ENCODE measurements at places on chromosomes 2 and 18.

DNA sequence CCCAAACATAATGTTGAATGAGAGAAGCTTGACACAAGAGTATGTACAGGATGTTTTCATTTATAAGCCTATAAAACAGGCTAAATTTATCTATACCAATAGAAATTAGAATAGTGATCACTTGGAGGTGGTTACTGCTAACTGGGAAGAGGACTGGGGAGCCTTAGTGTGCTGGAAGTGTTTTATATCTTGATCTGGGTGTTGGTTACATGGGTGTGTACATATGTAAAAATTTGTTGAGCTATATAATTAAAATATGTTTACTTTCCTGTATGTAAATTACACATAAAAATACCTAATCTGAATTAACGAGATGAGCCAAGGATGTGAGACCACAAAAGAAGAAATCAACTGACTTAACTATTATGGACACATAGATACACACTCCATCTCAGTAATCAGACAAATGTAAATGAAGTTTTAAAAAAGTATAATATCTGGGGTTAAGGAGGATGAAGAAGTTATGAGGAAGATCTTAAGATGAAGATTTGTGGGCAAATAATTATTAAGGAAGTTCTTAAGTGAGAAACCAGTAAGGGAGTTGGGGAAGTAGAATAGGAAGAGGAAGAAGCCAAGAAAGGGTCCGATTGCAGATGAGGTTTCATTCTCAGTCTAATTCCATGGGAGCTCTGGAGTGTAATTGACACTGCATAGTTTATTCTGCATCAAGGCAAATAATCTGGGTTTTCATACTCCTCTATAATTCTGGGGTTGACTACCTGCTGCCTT lies 32.3 kb upstream of the NABP1 start:
- DNase-seq, result no peak

DNA sequence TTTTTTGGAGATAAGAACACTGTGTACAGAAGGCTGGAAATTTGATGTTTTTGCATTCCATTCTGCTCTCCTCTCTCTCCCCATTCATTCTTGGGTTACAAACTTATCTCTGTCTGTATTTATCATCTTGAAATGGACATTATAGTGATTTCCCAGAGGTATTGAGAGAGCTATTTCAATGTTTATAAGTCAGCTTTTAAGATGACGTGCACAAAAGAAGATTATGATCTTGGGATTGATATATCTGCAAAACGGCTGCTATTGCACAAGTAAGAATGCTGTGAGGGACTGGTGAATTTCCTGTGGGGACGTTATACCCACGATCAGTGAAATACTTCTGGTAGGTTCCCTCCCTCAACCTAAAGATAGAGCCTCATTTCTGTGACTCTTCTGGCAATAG lies 61.0 kb upstream of the DTNA start:
- no peak for DNase-seq

GRCh38 chr2:53505826-53506225 lies 261.8 kb upstream of the CHAC2 start:
- no peak for DNase-seq

DNA sequence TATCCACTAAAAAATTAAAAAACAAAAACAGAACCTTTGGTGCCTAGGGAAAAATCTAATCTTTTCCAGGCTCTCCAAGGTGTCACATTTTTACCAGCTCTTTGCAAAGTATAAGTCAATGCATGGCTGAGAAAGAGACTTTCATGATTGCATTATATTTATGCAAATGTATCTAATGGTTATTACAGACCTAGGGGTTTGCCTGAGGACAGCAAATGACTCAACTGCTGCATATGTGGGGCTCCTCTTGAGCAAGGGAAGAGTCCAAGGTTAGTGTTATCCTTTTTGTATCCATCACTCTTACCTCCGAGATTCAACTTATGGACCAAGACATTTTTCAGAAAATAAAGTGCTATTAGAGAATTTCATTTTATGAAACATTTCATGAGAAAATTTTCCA lies 33.9 kb upstream of the RMP24 start:
- DNase-seq, result no peak

GRCh38 chr2:8573234-8573941 lies 108.5 kb upstream of the ID2 start:
- no peak for DNase-seq

DNA sequence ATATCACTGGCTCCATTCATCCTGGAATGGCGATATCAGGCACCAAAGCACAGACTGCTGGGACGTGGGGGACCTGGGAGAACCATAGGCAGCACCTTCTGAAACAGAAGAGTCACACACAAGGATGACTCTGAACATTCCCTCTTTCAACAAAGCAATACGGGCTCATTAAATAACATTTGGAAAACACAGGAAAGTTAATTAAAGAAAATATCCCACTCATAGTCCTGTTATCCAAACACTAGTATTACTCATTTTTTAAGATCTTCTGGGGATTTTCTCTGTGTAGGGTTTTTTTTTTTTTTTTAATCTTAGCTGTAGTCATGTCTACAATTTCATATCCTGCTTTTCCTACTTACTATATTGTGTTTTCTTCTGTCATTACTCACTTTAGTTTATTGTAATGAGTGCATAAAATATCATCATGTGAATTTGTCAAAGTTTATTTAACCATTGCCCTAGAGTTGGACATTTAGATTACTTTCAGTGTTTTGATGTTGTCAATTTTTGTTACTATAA lies 70.0 kb upstream of the SP3 start:
- DNase-seq, result no peak

DNA sequence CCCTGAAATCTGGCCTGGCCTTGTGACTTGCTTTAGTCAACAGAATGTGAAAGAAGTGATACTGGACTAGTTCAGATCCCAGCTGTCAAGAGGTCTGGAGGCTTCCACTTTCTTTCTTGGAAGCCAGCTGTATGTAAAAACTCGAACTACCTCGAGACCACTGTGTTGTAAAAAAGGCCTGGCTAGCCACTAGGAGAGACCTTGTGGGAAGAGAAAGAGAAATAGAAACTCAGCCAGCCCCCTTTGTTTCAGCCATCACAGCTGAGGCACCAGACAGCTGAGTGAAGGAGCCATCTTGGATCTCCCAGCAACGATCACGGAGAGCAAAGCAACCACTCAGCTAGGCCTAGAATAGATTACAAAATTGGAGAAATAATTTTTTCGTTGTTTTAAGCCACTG lies 324.9 kb upstream of the TCF4 start:
- no peak for DNase-seq

- no peak for DNase-seq
These were observed 29.5 kb downstream of the RASGRP3 start for GRCh38 chr2:33505966-33506365.

GRCh38 chr2:175019566-175020327 lies 14.6 kb upstream of the CHN1 start:
- no peak for DNase-seq
